ENCODE measurements at places on chromosomes 2 and 18.

GRCh38 chr18:58727776-58728500 lies 56.7 kb downstream of the MALT1 start:
- no peak for DNase-seq

GRCh38 chr2:20282916-20283592 lies 58.1 kb upstream of the SDC1 start:
- peak; percentile 56 for DNase-seq

- no peak for DNase-seq
Measured at GRCh38 chr2:40179801-40180200, 272.1 kb downstream of the SLC8A1 start.

DNA sequence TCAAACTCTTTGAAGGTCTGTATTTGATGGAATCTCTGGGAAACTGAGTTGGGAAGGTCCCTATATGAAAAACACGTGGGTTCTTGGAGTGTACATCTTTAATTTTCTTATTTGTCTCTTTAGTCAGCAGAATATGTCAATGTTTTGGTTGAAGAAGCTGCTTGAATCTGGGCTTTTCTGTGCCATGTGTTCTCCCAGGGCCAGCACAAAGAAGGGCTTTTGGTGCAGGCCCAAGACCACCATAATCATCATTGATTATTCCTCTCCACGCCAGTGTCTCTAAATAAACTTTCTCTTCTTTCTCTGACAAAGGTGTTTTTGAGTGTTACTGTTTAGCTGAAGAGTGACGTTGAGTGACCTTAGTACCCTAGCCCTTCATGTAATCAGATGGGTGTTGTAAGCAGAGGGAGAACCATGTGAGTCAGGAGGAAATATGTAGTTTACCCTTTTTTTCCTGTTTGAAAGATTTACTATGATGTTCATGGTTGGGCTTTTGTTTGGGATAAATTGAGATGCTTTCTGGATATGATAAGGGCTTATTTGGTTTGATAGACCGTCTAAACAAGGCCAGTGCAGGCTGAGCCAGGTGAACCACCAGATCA lies 11.6 kb upstream of the TNP1 start:
- no peak for DNase-seq

DNA sequence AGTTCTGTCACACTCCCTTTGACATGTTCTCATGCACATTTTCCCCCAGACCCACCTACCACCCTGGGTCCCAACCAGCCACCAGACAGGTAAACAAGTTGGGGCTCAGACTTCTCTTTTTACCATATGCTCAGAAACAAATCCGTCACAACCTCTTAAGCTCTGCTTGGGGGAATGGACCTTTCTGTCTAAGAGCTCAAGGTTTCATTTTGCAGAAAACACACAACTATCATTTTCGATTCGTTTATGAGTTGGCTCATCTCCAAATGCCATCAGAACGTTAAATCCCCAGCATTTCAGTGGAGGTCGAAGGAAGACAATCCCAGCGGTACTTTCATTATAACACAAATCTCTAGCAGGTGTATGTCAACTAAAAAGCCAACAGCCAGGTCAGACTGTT lies 30.6 kb upstream of the NCK2 start:
- no peak for DNase-seq

- DNase-seq: no peak
Measured at GRCh38 chr18:6621437-6621836, 108.1 kb upstream of the ARHGAP28 start.

DNA sequence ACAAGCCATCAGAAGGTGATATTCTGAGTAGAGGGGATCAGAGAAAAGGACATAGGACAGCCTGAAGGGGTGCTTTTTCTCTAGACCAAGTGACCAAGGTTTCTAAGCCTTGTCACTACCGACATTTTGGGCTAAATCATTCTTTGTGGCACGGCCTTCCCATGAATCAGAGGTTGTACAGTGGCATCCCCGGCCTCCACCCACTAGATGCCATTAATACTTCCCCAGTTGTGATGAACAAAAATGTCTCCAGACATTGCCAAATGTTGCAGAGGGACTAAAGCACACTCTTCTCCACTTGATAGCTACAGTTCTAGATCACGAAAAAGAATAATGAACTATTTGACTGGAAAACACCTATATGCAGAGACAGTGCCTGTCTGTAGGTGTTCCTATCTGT lies 143.6 kb downstream of the PID1 start:
- DNase-seq: no peak

DNA sequence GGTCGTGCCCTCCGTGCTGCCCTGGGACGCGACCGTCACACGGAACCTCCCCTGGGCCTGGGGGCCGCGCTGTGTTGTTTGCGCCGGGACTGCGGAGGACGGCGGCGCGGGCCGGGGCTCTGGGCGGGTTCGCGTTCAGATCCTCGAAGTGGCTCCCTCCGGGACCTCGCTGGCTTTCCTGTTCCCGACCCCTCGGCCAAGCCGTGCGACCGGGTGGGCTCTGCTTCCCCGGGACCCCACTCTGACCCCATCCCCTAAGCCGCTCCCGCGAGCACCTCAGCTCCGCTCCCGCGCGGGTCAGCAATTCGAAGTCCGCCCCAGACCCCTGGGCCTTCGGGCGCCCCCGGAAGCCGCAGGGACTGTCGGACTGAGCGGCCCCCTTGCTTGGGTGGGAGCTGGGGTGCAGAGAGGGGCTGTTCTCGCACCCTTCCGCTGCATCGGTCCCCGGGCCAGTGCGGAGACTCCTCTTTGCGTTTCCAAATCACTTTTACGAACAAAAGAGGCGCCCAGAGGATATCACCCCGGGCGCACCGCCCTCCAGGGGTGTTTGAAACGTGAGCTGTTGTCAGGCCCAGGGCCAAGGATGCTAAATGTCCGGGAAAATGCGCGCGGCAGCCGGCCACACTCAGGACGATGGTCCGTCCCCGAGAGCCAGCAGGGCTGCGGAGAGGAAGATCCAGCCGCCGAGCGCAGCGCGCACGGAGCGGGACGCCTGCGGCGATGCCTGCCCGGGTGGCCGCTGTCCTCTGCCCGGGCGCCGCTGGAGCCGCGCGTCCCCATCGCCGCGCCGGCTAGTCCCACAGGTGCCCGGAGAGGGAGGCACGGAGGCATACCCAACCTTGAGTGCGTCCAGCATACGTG lies 73.5 kb downstream of the ZCCHC2 start:
- no peak for DNase-seq

DNA sequence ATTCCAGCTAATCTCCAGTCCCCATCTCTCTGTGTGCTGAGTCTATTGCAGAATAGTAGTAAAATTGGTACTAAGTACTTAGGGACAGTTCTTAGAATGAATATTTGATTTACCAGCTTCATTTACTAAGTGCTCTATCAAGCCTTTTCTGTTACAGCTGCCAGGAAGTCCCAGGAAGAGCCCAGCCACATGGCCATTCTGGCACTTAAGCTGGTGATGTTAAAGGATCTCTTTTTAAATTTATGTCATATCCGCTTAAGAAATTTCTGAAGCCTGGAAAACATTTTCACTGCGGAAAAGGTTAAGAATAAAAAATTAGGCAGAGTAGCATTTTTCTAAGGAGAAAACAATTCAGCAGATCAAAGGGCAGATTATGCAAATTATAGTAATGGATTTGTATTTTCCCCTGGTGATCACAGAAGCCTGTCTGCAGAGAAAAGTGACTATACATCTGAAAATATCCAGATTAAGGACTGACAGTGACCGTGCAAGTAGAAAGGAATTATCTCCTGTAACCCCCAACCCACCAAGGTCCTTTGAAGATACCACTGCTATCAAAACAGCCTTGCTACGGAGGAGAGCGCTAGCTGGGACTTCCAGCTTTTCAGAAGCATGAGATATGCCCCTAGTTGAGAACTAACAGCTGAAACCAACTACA lies 260.8 kb downstream of the SH3BP4 start:
- DNase-seq: no peak

- no peak for DNase-seq
Measured at GRCh38 chr2:47072018-47072691, 83.0 kb downstream of the STPG4 start.

DNA sequence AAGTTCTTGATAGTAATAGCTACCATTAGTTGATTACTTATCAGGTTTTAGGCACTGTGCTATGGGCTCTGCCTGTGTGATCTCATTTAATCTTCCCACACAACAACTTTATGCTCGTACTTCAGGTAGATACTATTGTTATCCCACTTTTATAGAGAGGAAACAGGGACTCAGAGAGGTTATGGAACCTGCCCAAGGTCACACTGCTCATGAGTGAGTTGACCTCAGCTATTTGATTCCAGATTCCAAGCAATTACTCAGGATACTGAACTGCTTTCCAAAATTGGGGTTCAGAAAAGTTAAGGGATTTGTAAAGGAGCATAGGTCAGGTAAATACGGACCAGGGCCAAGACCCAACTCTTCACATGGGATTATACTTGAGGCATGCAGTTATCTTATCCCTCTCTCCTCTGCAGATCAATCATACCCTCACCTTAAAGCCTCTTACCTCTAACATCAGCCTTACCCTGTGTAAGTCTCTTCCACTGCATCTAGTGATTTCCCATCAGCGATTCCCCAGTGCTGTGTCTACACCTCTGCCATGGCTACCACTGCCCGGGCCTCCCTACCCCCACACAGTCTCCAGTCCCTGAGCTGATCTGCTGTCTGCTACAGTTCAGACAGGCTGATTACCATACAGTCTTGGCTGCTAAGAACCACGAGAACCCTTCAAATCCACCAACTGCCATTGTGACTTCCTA lies 74.4 kb downstream of the ANTXR1 start:
- no peak for DNase-seq

DNA sequence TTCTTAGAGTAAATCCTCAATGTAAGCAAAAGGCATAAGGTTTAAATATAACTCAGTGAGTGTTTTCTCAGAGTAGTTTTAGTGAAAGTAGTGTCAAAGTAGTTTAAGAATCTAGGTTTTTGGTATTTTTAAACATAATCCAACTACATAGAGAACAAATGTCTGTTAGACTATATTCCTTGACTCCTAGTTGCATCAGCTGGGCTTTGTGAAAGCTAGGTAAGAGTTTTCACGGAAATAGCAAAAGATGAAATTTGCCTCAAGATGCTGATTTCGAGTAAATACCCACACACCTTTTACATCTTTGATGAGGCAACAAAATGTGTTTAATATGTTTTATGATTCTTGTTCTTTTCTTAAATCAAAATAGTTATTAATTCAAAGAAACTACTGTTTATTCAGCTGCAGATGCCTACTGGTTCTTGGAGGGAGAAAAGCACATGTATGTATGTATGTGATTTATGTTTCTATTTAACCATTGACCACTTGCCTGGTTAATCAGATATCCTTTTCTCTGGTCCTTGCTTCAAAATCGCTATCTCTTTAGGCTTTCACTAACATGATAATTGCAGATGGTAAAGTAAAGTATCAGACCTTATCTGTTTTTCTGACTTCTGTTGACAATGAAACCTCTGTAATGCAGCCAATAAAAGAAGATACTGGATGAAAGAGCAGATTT lies 117.4 kb upstream of the NOSTRIN start:
- no peak for DNase-seq

GRCh38 chr2:120955427-120955826 lies 219.8 kb downstream of the GLI2 start:
- DNase-seq: no peak

- DNase-seq: no peak
Measured at GRCh38 chr2:161131074-161131680, 29.1 kb upstream of the TANK start.

DNA sequence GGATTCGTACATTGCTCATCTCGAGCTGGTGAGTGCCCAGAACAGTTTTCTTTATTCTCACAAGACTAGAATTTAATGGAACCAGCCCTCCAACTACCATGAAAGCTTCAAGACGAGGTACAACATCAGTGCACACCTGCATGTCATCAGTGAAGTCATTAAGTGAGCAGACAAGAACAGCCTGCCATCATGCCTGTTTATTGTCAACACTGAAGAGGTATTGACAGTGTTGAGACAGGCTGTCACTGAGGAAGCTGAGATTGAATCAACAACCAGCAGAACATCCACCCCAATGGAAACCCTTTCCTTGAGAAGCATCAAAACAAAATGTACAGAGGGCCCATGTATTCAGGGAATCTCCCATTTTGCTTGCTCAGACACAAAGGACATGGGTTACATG lies 148.0 kb upstream of the TCF4 start:
- DNase-seq: no peak

- no peak for DNase-seq
Measured at GRCh38 chr18:28863396-28863795, 686.5 kb upstream of the CDH2 start.

GRCh38 chr2:147845411-147845971 lies 662 bp downstream of the ACVR2A start:
- no peak for DNase-seq

GRCh38 chr2:61733563-61733962 lies 120.3 kb downstream of the FAM161A start:
- no peak for DNase-seq

DNA sequence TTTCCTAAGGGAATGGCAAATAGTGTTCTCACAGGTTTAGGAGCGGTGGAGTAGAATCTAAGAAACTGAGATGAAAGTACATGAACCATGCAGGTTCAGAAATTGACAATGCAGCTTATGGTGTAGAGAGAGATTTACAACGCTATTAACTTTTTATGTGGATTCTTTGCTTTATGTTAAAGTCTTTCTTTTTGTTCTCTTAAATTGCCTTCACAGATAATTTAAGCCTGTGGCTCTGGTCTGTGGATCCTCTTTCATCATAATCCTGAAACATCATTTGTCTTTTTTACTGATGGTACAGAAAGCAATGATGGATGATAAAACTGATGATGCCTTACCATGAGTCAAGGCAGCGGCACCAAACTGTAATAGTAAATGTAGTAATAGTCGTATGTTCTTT lies 30.3 kb downstream of the SOCS6 start:
- DNase-seq: no peak
